ENCODE measurements at places on chromosomes 12 and 14. TPM values are rescaled to one million over a fixed set of nuclear protein-coding genes. Genes with fewer than 3 reads are reported as not detected.

- peak; percentile 11 for DNase-seq
Measured at GRCh38 chr14:72965249-72965648, 39.0 kb downstream of the DCAF4 start.

The LGR5 gene
- polyA plus RNA-seq = not detected

The IFI27L1 gene
- 32.3 TPM for polyA plus RNA-seq

The SIX1 gene
- not detected for polyA plus RNA-seq

The SOAT2 gene
- polyA plus RNA-seq = not detected

- peak; percentile 83 for DNase-seq
Measured at GRCh38 chr12:11795913-11796459, 146.5 kb downstream of the ETV6 start.

DNA sequence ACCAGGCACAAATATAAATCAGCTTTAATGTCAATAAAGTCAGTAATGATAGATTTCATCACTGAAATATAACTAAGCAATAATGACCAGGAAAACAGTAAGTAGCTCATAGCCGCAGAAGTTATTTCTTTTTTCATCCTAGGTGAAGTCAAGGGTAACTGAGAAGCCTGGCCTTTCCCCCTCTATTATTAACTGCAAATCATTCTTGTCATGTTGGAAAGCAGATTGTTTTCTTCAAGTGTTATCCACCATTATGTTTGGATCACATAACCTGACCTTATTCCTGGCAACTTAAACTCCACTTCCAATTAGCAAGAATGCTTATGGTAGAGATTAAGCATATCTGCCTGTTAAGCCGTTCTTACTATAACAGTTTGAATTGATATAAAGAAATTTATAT, 603.4 kb upstream of the FOXG1 start:
- DNase-seq = no peak

GRCh38 chr12:47280543-47281300, 201.0 kb upstream of the AMIGO2 start:
- DNase-seq = no peak

DNA sequence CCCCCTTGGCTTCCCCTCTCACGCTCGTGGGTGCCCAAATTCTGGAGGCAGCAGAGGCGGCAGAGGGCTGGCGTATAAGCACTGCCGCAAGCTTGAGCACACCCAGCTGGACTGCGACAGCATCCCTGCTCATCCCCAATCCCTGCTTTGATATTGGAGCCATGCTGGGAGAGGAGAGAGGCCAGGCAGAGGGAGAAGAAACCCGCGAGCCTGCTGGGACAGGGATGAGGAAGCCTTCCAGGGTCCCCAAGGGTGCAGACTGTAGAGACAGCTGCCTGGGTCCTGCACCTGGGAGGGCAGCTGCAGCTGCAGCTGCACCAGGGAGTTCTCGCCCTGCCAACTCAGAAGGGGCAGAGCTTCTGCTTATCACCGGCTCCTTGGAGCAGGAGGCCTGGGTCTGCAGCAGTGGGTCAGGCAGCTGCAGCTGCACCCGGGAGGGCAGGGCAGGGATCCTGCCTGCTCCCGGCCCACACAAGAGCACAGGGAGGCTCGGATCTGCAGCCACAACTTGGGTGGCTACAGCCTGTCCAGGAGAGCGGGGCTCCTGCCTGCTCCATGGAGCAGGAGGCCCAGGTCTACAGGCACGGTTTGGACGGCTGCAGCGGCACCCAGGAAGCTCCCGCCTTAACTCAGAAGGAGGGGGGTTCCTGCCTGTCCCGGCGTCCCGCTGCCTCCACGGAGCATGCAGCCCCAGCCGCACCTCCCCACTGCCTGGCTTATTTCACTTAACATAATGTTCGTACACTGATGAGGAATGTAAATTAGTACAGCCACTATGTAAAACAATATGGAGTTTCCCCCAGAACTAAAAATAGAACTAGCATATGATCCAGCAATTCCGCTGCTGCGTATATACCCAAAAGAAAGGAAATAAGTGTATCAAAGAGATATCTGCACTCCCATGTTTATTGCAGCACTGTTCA, 60.4 kb upstream of the SGPP1 start:
- no peak for DNase-seq

The SIX6 gene
- polyA plus RNA-seq = not detected

The ADGRD1 gene
- polyA plus RNA-seq = not detected

The STXBP6 gene
- polyA plus RNA-seq = 0.24 TPM

DNA sequence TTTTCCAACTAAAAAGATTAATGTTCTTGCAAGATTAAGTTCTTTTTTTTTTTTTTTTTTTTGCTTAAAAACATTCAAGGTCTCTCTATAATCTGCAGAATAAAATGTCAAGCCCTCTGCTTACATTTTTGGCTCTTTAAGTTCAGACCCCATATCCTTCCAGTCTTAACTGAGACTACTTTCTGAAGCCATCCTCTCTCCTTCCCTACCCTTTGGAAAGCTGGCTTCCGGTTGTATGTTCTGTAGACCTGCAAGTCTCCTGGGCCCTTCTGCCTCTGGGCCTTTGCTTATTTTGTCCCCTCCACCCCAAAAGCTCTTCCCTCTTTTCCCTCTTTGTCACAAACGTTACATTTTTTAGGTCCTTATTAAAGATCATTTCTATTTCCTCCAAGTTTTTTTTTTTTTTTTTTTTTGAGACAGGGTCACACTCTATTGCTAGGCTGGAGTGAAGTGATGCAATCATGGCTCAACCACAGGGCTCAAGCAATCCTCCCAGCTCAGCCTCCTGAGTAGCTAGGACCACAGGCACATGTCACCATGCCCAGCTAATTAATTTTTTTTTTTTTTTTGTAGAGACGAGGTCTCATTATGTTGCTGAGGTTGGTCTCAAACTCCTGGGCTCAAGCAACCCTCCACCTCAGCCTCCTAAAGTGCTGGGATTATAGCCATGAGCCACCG, 46.5 kb downstream of the PTPRB start:
- DNase-seq = no peak

The SLCO1C1 gene
- not detected for polyA plus RNA-seq

DNA sequence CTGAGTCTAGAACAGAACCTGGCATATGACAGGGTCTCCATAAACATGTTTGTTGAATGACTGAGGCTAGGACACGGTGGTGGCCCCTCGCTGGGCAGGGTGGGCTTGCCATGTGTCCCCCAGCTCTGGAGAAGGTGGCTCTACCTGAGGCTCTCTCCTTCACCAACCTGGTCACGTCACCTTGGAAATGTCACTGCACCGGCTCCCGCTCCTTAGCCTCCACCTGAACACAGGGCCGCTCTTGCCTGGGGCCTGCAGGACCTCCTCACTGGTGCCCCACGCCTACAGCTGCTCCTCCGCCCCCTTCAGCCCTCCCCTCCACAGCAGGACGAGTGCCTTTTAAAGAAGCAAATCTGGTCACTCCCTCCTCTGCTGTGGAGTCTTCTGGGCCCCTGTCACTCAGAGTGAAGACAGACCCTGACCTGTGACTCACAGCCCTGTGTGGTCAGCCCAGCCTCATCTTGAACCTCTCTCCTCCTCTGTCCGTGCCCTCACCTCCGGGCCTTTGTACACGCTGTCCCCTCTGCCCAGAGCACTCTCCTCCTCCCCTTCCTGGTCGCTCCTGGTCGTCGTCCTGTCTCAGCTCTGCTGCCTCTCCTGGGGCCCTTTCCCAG, 81.0 kb downstream of the ADGRD1 start:
- no peak for DNase-seq

DNA sequence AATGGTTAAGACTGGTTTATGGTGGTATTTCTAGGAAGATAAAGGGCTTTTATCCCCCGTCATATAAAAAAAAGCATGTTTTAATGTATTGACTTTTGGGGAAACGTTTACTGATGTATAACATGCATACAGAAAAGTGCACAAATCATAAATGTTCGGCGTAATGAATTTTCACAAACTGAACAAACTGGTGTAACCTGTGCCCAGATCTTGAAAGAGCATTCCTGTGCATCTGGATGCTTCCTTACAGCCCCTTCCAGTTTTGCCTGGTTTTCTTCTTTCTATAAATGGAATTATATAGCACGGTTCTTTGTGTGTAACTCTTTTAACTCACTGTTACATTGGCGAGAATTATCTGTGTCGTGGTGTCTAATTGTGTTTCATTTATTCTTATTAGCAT, 693.8 kb upstream of the TBX3 start:
- no peak for DNase-seq

The GPRC5D gene
- not detected for polyA plus RNA-seq

- no peak for DNase-seq
Measured at GRCh38 chr14:30728471-30728870, 106.4 kb downstream of the SCFD1 start.

The RTL1 gene
- not detected for polyA plus RNA-seq

The NPAS3 gene
- not detected for polyA plus RNA-seq

- no peak for DNase-seq
Measured at GRCh38 chr14:104729835-104730181, 5.8 kb downstream of the ADSS1 start.

- no peak for DNase-seq
Measured at GRCh38 chr12:121781484-121781997, 11.9 kb downstream of the RHOF start.

- DNase-seq = no peak
Measured at GRCh38 chr14:71138448-71139293, 231.4 kb downstream of the PCNX1 start.

The OR6C3 gene
- not detected for polyA plus RNA-seq

GRCh38 chr14:92207012-92207927, 85.5 kb downstream of the CPSF2 start:
- DNase-seq = no peak

DNA sequence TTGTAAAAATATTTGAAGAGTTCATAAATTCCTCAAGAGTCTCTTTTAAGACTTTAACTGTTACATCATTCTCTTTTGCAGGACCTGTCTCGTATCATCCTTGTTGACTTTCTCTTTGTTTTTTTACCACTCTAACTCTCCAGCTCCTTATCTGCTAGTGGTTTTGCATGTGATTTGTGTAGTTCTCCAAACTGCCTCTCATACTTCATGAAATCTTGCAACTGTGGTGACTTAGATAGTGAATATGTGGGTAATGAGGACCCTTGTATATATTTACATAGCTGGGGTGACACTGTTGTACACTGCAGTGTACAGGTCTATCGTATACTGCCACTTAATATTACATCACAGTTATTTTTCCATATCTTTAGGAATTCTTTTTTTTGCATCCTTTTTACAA, 40.2 kb upstream of the EMP1 start:
- no peak for DNase-seq

The PCED1B gene
- polyA plus RNA-seq = 7.1 TPM

DNA sequence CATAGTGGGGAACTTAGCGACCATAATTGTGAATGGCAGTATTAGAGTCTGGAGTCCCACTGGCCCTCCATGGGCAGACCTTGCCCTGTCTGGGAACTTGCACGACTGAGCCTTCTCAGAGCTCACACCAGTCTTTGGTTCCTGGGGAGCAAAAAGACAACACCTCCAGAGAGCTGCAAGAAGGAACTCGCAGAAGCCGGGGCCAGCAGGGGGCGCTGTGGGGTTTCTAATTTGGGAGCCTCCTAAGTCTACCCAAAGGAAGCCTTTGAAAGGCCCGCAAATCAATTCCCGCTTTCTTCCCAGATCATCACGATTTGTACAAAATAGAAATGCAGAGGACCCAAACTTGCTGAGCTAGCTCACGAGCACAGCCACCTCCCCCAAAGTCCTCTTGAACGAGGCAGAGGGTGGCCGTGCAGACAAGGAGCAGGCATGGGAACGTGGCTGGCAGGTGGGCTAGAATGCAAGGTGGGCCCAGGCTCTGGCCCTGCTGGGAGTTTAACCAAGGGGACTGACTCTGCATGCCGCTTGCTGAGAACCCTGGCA, 46.3 kb upstream of the FBXO21 start:
- no peak for DNase-seq

The SLC41A2 gene
- 0.60 TPM for polyA plus RNA-seq

DNA sequence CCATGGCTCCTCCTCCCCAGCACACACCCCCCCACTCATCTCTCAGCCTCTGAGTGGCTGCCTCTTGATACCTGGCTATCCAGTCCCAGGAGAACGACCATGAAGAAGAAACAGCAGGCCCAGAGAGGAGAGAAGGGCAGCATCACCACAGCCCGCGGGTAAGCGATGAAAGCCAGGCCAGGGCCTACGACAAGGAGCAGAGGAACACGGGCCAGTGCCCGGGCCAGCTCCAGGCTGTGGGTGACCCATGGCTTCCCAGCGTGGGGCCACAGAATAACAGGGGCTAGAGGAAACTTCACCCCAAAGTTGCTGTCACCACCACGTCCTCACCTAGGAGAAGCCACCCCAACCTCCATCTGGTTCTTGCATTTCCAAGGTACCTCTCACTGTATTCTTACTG, 10.4 kb upstream of the SLC6A12 start:
- DNase-seq = no peak

DNA sequence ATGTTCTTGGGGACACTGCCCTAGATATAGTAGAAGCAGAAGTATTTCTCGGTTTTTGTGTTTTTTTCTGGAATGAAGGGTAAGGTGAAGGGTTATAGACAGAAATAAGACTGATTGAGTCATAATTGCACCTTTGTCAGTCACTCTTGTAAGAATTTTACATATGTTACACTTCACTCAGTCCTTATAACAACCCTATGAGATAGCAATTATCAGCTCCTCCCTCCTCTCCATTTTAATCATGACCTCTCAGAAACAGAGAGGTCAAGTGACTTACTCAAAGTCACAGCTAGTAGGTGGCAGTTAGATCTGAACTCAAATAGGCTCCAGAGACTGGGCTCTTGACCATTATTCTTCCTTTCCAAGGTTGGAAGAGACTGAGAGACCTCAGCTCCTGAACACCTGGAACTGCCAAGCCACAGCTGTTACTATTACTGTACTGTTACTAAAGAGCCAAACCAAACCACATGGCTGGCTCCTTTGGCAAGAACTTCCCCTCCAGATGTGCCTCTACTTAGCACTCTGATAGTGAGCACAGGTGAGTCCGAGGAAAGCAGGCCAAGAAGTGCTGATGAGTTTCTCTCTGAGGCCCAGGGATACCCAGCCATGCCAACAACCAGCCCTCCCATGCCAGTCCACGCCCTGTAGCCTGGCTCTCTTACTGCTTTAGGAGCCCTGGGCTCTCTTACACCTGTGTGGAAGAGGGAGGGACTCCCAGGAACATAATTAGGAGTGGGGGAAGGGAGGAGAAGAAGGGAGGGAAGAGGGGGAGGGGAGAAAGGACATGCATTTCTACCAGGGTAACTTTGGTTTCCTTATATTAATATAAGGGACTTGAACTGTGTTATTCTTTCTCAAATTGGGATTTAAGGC, 121.3 kb downstream of the CRADD start:
- DNase-seq = no peak

The CGRRF1 gene
- 14.6 TPM for polyA plus RNA-seq

DNA sequence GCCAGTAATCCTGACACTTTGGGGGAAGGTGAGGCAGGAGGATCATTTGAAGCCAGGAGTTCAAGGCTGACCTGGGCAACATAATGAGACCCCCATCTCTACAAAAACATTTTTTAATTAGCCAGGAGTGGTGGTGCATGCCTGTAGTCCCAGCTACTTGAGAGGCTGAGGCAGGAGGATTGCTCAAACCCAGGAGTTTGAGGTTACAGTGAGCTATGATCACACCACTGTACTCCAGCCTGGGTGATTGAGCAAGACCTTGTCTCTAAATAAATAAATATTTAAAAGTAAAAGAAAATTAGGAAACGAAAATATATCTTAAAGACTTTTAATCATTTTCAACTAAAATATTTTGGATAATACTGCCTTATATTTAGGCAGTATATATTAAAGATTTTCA, 25.9 kb downstream of the CKB start:
- DNase-seq = no peak

- no peak for DNase-seq
Measured at GRCh38 chr12:79689477-79690141, 1.2 kb downstream of the PAWR start.
